Right cardiac atrium (tissue), 5 donors: ENCODE measurements at places on chromosomes 6 and 20. TPM values are rescaled to one million over a fixed set of nuclear protein-coding genes. Genes with fewer than 3 reads are reported as not detected.

DNA sequence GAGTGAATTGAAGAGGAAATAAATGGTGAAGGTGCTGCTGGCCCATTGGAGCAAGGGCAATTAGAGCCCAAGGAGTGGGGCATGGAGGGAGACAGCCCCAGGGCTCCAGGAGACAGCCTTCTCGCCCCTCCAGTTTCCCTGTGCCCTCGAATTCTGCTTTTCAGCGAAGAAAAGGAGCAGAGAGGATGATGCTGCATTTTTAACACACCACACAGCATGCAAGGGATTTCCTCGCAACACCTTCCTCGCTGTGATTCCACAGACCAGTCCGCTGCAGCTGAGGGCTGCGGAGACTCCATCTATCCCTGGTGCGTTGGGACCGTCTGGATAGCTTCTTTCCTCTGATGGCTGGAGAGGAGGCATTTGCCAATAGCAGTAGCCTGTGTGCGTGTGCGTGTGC is 41.7 kb downstream of the PTCHD4 start:
- DNase-seq = no peak

- no peak for DNase-seq
These were observed 37.0 kb upstream of the HLA-G start for GRCh38 chr6:29790626-29791025.

DNA sequence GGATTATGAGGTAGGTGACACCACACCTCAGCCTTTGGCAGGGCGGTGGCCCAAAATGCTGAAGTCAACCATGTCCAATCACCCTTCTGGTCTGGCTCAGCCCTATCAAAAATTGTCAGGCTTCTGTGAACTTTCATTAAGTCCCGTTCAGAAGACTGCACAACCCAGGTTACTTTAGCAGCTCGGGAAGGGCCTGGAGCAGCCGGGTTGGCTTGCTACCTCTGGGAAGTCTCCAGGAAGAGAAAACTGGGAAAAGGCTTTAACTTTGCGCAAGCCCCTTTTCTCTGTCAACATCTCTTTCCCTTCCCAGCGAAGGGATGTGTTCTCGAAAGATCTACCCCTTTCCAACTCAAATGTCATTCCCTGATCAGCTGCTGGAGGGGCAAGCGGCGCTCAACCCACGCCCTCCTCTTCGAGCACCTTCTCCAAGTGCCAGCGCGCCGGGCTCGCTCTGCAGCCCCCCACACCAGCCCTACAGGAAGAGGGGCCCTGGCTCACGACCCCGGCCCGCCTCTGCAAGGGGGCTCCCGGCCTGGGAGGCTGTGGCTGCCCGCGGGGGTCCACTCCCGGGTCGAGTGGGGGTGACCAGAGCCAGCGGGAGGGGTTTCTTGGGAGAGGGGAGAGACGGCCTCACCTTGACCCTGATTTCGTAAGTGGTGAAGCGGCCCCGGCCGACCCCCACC is 573 bp downstream of the SNX3 start:
- peak; percentile 28 for DNase-seq

DNA sequence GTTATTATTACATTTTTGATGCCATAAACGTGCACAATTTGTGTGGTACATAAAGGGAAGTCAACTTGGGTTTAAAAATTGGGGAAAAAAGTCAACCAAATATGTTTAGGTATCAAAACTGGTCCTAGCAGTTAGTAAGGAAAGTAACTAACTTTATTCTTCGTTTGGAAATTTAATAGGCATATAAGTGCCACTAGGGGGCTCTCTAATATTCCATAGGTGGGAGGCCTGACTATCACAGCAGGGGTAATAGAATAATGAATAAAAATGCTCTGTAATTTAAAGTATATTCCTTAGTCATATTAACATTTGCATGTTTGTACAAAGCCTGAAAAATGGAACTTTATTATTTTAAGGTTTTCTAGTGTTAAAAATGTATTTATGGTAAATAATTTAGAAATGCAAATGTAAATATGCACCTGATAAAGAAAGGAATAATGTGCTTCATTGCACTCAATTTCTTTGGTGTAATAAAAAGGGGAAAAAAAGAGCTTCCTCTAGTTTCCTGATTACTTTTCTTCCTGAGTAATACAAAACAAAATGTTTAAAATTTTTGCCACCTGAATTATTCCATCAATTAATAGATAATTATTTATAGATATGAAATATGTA is 125.7 kb upstream of the HDAC2 start:
- no peak for DNase-seq

LAMA4 gene
- total RNA-seq = 33.3 TPM

DNA sequence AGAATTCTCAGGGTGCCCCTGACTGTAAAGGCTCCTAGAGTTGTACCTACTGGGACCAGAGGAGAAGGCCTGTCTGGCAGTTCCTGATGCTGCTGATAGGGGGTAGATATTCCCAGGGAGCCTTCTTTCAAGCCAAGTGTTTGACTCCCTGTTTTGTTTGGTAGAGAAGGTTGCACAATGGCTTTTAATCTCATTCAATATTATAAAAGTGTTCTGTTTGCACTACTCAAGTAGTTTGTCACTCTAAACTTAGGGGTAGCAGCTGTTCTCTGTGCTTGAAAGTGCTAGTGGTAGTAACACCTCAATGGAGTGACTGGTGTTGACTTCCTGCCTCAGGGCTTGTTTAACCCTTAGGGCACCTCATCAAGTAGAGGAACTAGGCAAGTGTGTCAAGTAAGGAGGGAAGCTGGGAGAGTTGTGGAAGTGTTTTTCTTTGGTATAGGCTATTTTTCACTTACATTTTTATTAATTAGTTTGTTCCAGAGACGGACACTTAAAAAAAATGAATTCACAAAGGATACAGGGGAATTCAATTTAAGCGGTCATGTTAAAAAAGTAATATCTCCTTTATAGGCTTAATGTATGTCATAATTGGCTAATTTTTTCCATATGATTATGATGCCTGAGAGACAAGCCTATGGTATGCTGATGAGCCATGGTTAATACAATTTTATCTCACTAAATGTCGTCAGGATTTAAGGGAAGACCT is 38.1 kb downstream of the BICRAL start:
- DNase-seq = no peak

GRCh38 chr6:43702534-43703440 is 15.2 kb upstream of the MRPS18A start:
- peak; percentile 97 for DNase-seq

GRCh38 chr20:36050436-36051317 is 82.3 kb downstream of the CNBD2 start:
- DNase-seq = peak; percentile 96

GRCh38 chr6:30964075-30964474 is 19.4 kb upstream of the MUC21 start:
- DNase-seq = no peak

DNA sequence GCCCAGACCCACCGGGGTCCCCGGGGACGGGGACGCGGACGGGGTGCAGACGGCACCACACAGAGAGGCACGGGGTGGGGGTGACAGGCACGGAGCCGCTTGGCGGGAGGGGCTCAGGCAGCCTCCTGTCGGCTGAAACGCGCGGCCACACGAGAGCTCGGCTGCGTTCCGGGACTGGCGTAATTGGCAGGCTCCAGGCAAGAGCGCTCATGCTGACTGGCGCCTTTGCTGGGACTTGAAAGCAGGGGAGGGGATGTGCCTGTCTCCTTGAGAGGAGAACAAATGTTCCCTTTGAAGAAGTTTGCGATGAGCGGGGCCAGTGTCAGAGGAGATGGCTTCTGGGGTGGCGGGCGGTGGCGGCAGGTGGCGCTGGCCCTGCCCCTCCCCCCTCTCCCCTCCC is 25.8 kb downstream of the BHLHE23 start:
- no peak for DNase-seq

DNA sequence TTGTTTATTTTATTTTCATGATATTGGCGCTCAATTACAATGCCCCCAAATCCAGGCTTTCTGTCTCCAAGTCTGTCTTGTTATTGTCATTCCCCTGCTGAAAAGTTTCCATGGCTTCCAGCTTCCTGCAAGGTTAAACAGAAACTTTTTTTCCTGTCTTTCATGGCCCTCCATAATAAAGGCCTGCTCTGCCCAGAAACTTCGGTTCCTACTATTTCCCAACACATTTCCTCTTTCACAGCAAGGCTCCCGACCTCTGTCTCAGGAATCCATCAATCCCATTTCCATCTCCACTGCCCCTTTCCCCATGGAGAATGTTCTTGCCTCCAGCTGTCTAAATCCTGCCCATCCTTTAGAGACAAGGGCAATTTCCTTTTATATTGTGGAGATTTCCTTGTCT is 365.2 kb upstream of the JARID2 start:
- no peak for DNase-seq

CD109 gene
- total RNA-seq = 36.5 TPM

DNA sequence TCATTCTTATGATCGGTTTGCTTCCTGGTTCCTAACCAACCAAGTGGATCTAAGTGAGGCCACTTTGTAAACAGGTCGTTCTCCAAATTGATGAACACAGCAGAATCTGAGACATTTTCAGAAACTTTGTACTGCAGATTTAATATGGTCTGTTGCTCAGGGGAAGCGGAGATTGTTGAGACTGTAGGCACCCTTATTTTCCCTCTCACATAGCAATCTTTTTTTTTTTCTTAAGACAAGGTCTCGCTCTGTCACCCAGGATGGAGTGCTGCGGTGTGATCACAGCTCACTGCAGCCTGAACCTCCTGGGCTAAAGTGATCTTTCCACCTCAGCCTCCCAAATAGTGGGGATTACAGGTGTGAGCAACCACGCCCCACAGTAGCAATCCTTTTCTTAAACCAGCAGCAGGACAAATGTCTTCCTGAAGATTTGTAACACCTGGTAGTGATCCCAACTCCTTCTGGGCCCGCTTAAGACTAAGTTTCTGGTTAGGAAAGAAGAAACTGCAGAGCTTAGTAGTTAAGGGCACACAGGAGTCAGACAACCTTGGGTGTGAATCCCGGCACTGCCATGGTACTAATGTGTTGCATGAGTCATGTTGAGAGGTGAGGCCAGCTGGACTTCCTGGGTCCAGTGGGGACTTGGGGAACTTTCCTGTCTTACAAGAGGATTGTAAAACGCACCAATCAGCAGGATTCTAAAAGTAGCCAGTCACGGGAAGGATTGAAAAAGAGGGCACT is 48.4 kb upstream of the EZR start:
- no peak for DNase-seq
